ENCODE measurements at places on chromosomes 12 and 14.

GRCh38 chr12:19692566-19692965 is 253.3 kb downstream of the AEBP2 start:
- DNase-seq: no peak

DNA sequence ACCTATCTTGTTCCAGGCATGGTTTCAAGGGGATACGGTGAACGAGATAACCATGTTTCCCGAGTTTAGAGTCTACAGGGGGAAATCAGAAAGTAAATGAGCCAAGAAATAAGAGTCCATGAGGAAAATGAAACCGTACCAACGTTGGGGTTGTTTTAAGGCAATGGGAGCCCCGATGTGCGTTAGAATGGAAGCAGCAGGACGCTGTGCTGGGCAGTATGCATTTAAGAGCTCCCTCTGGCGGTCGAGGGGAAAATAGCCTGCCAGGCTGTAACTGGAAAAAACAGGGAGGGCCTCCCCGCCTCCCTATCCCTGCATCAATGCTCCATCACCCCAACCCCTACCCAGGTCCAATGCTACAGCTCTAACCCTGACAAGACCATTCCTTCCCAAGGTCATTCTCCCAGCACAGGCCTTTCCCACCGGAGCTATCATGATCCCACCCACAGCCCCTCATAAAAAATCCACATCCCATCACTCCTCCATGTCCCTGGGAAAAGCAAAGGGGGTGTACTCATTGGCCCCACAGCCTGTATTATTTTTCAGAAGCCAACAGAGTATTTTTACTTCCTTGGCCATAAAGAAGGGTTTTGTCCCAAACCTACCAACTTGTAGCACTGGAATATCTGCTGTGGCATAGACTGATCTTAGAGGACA is 226.3 kb upstream of the NOS1 start:
- peak; percentile 62 for DNase-seq

DNA sequence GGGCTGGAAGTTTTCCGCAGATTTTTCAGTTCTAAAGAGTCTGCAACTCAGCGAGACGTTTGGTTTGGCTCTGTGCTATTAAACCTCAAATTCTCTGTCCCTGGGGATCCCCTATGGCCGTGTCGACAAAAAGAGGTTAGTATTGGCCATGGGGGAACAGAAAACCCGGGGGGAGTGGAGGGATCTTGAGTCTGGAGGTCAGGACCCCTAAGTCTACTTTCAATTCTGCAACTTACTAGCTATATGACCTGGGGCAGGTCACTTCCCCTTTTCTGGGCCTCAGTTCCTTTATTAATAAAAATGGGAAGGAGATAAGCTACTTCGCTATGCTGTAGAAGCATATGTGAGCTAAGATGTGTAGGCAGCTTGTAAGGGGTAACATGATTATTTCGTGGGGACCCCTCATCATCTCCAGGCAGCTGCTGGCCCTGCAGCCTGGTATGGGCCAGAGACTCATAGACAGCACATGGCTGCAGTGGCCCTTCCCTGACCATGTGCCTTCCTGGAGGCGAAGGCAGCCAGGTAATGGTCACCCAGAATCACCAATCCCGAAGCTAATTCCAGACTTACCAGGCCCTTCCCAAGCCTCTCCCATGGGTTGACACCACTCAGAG is 8.6 kb downstream of the ASB2 start:
- no peak for DNase-seq

GRCh38 chr14:68982581-68982980 is 3.5 kb upstream of the ACTN1 start:
- DNase-seq: no peak

DNA sequence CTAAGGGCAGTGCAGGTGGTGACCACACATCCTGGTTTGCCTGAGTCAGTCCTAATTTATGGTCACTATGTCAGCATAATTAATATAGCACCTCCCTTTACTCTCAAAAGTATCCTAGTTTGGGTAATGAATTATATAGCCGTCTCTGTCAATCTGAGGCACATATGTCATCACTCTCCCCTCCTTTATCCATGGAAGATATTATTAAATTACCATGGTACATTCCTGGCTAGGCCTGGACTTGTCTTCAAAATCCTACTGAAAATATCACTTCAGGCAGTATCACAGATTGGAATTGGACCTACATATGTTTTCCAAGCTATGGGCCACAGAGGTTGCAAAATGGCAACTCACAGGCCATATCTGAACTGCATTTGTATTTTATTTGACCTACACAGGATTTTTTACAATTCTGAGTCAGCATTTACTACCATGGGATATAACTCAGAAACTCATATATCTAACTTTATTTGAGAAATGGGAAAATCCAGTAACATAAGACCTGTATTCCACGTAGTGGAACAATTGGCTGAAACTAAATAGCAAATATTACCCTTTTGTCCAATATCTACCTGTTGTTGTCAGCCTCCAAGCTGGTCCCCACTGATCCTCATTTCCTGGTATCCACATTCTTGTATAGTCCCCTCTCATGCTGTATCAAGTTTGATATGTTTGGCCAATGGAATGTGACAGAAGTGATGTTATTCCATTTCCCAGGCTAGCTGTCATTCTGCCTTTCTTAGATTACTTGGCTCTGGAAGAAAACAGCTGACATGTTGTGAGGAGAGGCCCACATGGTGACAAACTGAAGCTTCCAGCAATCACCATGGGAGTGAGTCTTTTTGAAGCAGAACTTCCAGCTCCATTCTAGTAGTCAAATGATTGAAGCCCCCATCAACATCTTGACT is 102.5 kb upstream of the MDM1 start:
- no peak for DNase-seq

- DNase-seq: no peak
Measured at GRCh38 chr14:100547633-100548294, 39.5 kb downstream of the BEGAIN start.

DNA sequence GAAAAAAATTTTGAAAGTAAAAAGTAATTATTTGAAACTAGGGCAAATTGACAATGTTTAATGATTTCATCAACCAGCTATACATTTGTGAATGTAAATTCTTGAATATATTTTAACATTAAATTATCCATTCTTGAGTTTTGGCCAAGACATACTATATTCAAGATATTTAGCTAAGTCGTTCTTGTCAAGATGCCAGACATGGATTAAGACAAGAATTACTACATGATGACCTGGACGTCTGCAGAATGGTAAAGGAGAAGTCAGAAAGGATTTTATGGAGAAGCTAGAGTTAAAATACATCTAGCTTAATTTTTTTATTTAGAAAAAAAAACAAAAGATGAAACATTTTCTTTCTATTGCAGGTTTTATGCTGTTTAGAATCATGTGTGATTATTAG is 255.8 kb downstream of the TMTC2 start:
- DNase-seq: no peak
